ENCODE measurements at places on chromosomes 4 and X. TPM values are rescaled to one million over a fixed set of nuclear protein-coding genes. Genes with fewer than 3 reads are reported as not detected.

The PLS3 gene
- 75.9 TPM for total RNA-seq

The HSD17B11 gene
- 49.3 TPM for total RNA-seq

The MUC7 gene
- not detected for total RNA-seq

The SLC49A3 gene
- total RNA-seq: 11.0 TPM

The RTL9 gene
- total RNA-seq: 0.06 TPM

The GAGE12E gene
- total RNA-seq: not detected

The MAGEA9B gene
- not detected for total RNA-seq

The F9 gene
- total RNA-seq: not detected

The HAND2 gene
- 15.3 TPM for total RNA-seq

The ZNF630 gene
- total RNA-seq: 1.4 TPM

The PPP1R2C gene
- not detected for total RNA-seq

The TRPC5OS gene
- not detected for total RNA-seq

The BANK1 gene
- total RNA-seq: 0.06 TPM

The HEPH gene
- total RNA-seq: 47.3 TPM

The FAM156A gene
- total RNA-seq: 11.0 TPM

The PAGE2B gene
- not detected for total RNA-seq

The SPCS3 gene
- 42.2 TPM for total RNA-seq

The VCX3B gene
- total RNA-seq: not detected

The SORCS2 gene
- 3.0 TPM for total RNA-seq

The ENOX2 gene
- total RNA-seq: 9.6 TPM

The VEGFD gene
- 2.3 TPM for total RNA-seq

The NSDHL gene
- total RNA-seq: 18.3 TPM

The MBNL3 gene
- total RNA-seq: 4.2 TPM

The TEX11 gene
- total RNA-seq: not detected

The KDM6A gene
- 12.2 TPM for total RNA-seq

The IL15 gene
- 1.8 TPM for total RNA-seq
